ENCODE measurements at places on chromosomes 2 and 18.
A peak's percentile ranks its signal among the peaks of the same experiment; 100 is the strongest.

DNA sequence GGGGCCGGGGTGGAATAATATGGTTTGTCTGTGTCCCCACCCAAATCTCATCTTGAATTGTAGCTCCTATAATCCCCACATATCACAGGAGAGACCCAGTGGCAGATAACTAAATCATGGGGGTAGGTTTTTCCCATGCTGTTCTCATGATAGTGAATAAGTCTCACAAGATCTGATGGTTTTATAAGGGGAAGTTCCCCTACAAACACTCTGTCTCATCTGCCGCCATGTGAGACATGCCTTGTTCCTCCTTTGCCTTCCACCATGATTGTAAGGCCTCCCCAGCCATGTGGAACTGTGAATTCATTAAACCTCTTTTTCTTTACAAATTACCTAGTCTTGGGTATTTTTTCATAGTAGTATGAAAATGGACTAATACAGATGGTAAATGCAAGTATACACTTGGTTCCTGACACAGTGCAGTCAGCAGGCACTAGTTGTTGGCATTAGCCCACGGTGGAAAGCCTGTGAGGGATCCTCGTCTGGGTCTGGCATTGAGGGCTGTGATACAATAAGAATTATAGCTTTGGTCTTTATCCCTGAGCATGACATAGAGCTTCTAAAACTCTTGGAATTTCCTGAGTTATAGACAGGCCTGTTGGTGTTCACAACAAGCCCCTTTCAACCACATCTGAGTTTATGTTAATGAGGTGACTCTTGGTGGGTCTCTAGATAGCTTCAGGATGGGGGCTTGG lies 135.8 kb downstream of the CABLES1 start:
- no peak for DNase-seq

DNA sequence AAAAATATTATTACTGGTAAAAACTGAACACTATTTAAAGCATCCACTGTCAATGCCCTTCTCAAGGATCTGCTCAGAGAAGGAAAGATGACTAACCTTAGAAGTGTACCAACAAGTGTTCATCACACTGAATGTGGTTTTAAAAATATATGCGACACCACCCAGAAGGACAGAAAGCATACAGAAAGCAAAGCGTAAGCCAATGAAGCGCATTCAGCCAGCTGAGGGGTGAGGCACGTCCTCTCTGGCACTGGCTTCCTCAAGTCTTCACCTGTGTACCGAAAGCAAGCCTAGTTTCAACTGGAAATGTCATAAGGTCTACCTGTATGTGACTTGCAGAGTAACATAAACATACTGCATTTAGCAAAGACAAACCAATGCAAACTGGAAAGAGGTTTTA lies 88.8 kb downstream of the PSMG2 start:
- no peak for DNase-seq

DNA sequence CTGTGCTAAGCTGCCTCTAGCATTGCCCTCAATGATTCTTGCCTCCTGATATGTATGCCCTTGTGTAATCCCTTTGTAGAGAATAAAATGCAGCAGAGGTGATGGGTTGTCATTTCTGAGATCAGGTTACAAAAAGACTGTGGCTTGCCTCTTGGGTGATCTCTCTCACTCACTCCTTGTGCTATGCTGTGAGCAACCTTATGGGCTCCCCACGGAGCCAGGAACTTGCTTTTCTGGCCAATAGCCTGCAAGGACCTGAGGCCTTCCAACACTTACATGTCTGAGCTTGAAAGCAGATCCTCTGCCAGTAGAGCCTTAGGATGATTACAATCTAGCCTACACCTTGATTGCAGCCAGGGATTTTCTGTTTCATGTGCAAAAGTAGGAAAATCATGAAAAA lies 123.1 kb upstream of the XIRP2 start:
- DNase-seq: no peak

DNA sequence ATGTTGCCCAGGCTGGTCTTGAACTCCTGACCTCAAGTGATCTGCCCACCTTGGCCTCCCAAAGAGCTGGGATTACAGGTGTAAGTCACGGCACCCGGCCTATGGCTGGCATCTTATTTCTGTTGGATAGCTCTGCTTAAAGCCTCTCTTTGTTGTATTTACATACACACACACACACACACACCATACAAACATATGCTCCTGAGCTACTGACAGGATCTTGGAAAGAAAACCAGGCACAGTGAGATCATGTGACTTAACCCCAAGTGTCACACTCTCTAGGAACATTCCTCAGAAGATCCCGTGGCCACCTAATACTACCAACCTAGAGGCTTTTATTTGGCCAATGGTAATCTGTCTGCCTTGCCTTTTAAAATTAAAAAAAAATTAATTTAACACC lies 85.1 kb upstream of the HAAO start:
- DNase-seq: no peak

- peak; percentile 96 for DNase-seq
Measured at GRCh38 chr2:102848366-102848839, 86.6 kb downstream of the TMEM182 start.

GRCh38 chr2:210366675-210367080 lies 51.7 kb upstream of the MYL1 start:
- DNase-seq: no peak

- no peak for DNase-seq
Measured at GRCh38 chr2:173196080-173196479, 120.4 kb downstream of the MAP3K20 start.

DNA sequence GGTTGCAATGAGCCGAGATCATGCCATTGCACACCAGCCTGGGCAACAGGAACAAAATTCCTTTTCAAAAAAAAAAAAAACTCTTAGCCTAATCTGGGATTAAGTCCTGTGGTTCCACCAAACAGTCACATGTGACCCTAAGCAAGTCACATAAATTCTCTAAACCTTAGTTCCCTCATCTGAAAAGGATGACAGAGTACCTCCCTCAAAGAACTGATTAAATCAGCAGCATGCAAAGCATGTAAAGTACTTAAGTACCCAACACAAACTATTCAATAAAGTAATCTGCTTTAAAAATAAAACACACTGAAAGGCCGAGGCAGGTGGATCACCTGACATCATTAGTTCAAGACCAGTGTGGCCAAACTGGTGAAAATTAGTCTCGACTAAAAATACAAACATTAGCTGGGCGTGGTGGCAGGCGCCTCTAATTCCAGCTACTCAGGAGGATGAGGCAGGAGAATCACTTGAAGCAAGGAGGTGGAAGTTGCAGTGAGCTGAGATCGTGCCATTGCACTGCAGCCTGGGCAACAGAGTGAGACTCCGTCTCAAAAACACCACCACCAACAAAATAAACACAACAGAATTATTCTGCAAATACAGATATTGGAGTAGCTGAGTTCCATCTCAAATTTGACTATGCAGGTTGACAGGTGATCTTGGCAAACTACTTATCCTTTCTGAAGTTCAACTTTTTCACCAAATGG lies 7.0 kb downstream of the USP34 start:
- no peak for DNase-seq

DNA sequence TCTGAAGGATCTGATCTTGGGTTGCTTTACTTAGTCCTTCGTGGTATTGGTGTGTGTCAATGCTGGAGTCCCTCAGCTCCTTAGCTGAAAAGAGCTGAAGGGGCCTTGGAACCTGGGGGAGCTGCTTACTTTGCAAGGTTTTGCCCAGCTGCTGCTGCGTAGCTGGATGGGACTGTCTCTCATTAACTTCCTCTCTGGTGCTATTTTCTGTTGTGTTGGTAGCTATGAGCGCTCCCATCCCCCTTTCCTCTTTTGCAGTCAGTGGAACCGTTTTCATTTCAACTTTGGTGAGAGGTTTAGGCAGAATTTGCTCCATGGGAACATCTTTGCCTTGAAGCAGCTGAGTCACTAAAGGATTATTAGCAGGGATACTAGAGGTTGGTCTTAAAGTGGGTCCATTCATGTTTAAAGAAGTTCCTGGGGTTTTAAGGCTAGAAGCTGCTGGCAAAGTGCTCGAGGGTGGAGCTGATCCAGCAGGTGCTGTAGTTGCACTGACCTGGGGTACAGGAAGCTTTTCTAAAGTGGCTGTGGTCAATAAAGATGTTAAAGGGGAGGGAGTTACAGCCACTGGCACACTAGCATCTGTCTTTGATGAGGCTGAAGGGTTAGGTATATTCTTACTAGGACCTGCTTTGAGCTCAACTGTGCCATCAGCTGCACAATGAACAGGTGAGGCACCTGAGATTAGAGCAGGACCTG lies 69.9 kb upstream of the DTNB start:
- DNase-seq: no peak

- no peak for DNase-seq
Measured at GRCh38 chr2:138931284-138932256, 151.4 kb upstream of the NXPH2 start.

GRCh38 chr18:24016643-24017042 lies 2.1 kb downstream of the TTC39C start:
- no peak for DNase-seq

- DNase-seq: no peak
Measured at GRCh38 chr2:70546376-70546775, 7.2 kb downstream of the TGFA start.

- no peak for DNase-seq
Measured at GRCh38 chr2:99811544-99811943, 321.7 kb upstream of the REV1 start.

GRCh38 chr2:109067631-109068125 lies 61.3 kb upstream of the SH3RF3 start:
- DNase-seq: no peak

DNA sequence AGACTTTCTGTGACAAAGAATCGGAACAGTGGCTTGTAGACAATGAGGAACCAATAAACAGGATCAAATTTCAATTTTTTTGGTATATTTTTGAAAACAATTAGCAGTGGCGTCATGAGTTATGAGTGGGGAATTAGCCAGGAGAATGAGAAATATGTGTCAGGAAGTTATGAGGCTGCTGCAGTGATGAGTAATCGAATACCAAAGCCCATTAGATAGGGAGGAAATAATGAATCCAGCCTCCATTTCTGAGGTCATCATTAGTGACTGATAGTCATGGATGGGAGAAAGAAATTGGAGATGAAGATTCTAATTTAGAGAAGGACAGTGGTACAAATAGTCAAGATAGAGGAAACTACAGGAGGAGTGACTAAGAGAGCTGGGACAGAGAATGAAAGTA lies 673.1 kb upstream of the VRK2 start:
- no peak for DNase-seq

GRCh38 chr2:237861875-237862527 lies 2.6 kb downstream of the RAMP1 start:
- no peak for DNase-seq

Data from right cardiac atrium (tissue), 5 donors.